ENCODE measurements at places on chromosomes 4 and X.

DNA sequence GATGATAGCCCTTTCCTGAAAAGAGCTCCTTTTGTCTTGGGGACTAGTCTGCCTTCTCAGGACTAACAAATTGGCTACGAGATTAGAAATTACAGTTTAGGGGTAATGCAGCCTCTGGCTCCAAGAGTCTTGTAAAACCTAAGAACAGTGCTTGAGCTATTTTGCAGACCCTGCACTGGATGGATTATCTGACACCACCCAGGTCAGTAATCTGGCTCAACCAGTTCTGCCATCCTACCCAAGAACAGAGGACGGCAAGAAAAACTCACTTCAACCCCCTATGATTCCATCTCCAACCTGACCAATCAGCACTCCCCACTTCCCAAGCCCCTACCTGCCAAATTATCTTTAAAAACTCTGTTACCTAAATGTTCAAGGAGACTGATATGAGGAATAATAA is 225.1 kb downstream of the FAM47A start:
- DNase-seq, result no peak

DNA sequence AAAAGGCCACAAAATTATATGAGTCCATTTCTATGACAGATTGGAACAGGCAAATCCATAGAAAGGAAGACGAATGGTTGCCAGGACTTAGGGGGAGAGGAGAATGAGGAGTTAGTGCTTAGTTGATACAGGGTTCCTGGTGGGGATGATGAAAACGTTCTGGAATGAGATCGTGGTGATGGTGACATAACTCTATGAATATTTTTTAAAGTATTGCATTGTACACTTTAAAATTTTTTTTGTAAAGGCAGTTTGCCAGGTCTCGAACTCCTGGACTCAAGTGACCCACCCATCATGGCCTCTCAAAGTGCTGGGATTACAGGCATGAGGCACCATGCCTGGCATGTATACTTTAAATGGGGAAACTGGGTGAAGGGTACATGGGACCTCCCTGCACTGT is 9.9 kb upstream of the CCNQ start:
- no peak for DNase-seq

GRCh38 chrX:139892512-139892911 is 40.3 kb downstream of the ATP11C start:
- no peak for DNase-seq

- peak; percentile 19 for DNase-seq
Observed at GRCh38 chrX:127390316-127390715, 570.8 kb downstream of the PRR32 start.

DNA sequence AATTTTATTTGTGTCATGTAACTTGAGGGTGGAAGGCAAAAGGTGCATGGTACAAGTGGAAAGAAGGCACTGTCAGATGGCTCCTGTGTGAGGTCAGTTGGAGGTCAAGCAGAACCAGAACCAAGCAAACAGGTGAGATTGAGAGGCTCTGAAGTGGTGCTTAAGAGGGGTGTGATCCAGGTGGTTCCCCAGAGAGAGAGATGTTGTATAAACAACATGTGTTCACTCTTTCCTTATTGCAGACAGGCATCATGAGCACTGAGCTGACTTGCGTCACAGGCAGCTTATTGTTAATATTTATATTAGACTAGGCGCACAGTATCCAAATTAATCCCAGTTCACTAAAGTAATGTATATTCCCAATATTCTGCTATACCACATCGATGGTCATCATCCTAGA is 56.8 kb downstream of the CXCL13 start:
- DNase-seq, result no peak

- DNase-seq, result no peak
Observed at GRCh38 chr4:115090483-115091075, 22.8 kb downstream of the NDST4 start.

- peak; percentile 53 for DNase-seq
Observed at GRCh38 chr4:168710353-168710946, 213.6 kb downstream of the PALLD start.

- no peak for DNase-seq
Observed at GRCh38 chrX:71489540-71489939, 43.4 kb upstream of the OGT start.

DNA sequence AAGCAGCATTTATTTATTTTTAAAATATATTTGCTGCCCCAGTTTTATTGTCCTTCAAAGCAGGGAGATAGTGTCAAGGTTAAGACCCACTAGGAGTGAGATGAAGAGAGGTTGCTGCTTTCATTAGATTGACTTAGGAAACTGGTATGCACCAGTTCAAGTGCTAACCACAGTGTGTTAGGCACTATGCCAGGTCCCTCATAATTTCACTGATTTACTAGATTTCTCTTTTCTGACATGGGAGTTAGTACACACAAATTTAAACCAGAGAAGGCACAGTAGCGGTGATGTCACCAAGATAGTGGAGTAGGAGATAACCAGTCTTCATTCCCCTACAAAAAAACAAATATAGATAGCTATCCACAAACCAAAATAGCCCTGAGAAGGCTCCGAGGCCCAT is 14.3 kb downstream of the RRAGB start:
- no peak for DNase-seq

DNA sequence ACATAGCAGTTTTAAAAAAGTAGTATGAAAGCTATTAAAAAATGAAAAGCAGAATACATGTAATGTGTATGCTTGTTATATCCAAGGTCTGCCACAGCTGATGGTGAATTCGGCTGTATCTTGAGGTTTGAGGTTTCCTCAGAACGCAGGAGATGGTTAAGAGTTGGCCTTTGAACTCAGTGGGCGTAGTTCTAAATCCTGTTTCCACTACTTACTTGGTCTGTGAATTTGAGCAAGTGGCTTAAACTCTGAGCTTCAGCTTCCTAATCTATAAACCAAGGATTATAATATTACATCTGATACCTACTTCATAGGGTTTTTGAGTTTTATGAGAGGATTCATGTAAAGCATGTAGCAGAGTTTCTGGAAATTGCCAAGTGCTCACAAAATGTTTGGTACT is 125.2 kb downstream of the STIM2 start:
- DNase-seq, result no peak

DNA sequence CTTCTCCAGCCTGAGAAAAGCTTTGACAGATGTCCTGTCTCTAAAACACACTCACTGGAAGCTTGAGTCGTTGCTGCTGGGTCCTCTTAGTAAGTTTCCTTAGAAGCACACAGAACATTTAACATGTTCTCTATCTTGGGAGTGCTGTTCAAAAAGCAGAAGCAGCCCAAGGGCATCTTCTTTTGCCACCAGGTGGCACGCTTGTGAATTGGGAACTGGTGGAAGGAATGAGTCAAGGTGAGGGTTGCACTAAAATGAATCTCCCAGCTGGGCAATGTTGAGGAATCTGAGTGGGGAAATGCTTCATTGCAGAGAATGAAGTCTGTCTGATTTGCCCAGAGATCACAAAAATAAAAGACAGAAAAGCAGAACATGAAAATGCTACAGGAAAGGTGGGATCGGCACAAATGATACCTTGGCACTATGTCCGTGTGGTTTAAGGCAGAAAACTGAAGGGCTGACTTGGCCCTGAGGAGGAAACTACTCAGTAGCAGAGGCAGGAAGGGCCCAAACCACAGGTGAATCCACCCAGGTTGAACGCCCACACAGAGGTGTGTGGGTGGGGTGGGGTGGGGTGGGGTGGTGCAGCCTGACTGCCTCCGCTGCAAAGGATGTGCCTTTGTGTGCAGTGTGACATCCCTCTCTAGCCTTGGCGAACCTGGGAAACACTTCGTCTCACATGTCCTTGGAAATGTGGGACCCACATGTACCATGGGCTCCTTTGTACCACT is 26.0 kb downstream of the KIT start:
- DNase-seq, result no peak

GRCh38 chr4:39036172-39036571 is 4.0 kb upstream of the TMEM156 start:
- no peak for DNase-seq

DNA sequence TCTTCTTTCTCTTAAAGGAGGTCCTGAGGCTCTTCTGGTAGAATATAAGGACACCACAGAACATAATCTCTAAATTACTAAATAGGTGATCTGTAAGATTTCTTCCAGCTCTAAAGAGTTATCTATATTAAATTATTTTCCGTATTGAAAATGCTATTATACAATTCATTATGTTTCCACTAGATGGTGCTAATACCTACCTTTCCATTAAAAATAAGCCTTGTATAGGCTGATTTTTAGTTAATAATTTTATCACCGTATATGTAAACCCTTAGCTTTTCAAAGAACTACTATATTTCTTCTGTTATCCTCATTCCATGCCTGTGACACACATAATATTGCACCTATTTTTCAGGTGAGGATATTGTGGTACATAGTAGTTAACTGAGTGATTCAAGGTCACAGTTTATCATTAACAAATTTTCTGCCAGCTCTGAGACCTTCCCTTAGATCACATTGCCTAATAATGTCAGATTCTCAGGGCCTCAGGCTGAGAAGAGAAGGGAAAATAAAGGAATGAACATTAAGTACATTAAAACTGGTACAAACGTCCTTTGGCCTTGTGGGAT is 138.8 kb downstream of the TEX11 start:
- DNase-seq, result no peak

GRCh38 chr4:38360201-38360600 is 303.8 kb upstream of the KLF3 start:
- DNase-seq, result no peak

- DNase-seq, result no peak
Observed at GRCh38 chr4:139934708-139935195, 219.2 kb downstream of the MAML3 start.

DNA sequence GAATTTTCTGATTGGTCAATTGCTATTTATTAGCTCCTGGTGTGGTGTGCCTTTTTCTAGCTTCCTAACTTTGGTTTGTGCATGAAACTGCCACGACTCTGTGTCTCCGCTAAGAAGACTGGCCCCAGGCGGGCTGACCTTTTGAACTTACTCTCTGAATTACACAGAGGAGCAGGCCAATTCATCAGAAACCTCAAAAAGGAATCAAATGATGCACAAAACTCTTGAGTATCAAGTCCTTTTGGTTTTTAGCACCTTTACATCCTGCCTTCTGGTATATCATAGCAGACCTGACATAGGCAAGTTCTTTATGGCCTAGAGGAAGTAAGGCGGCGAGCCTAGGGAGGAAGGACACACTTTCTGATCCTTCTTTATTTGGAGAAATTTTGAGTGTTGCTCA is 17.6 kb downstream of the TKTL1 start:
- DNase-seq, result no peak

- DNase-seq, result no peak
Observed at GRCh38 chr4:159071969-159072765, 30.7 kb upstream of the RAPGEF2 start.

- DNase-seq, result no peak
Observed at GRCh38 chr4:38189445-38189844, 229.2 kb downstream of the PTTG2 start.

- no peak for DNase-seq
Observed at GRCh38 chrX:101190736-101191135, 28.9 kb upstream of the DRP2 start.

Measured in forelimb muscle (tissue), 1 donor.